PC-3 (cell line): ENCODE measurements at places on chromosomes 5 and 9.

DNA sequence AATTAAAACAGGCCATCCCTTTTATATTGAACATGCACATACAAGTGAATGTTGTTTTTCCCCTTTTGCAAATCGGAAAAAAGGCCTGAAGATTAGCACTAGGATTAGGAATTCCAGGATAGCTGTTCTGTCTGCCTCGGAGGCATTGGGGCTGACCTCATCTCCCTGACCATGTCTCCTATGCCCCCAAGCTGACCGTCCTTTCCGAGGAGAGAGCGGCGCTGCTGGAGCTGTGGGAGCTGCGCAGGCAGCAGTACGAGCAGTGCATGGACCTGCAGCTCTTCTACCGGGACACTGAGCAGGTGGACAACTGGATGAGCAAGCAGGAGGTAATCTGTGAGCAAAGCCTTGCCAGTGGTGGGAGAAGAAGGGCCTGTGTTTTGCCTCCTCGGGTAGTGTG, 28.3 kb downstream of the SPTAN1 start:
- no peak for DNase-seq

DNA sequence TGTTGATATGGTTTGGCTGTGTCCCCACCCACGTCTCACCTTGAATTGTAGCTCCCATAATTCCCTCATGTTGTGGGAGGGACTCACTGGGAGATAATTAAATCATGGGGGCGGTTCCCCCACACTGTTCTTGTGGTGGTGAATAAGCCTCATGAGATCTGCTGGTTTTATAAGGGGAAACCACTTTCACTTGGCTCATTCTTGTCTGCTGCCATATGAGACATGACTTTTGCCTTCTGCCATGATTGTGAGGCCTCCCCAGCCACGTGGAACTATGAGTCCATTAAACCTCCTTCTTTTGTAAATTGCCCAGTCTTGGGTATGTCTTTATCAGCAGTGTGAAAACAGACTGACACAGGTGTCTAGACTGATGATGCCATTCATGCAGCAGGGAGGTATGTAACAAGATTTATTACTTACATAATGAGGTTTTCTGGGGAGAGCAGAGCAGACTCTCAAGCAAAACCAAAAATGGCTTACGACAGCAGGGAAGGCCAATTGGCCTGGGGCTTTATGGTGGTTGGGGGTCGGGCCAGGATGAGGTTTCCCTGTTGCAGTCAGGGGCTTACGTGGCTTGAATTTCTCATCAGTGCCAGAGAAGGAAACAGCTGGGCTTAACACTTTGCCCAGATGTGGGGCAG, 9.5 kb upstream of the COMMD10 start:
- DNase-seq: no peak

DNA sequence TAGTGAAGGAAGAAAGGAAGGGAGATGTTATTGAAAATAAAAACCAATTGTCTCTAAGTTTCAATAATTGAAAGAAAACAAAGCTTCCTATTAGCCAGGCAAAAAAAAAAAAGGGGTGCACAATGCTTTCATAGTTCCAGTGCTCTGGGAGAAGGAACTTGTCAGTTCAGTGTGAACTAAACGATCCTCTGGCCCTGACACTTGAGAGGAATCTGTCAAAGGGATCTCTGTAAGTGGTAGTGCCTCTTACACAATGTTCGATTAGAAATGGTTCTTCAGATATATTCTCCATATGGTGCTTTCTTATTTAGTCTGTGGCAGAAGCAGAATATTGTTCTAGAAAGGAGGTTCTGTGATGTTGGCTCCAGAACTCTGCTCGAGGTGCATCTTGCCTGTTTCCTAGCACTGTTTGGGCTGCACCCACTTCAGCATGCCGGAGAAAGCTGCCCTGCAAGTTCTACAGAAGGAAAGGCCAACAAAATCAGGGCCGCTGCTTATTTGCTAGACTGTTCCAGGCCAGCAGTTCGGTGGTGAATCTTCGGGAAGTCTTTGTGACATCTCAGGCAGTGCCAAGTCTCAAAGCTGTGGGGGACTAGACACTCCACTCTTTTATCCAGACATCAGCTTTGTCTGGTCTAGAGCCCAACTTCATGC, 90.9 kb downstream of the PIK3R1 start:
- no peak for DNase-seq

DNA sequence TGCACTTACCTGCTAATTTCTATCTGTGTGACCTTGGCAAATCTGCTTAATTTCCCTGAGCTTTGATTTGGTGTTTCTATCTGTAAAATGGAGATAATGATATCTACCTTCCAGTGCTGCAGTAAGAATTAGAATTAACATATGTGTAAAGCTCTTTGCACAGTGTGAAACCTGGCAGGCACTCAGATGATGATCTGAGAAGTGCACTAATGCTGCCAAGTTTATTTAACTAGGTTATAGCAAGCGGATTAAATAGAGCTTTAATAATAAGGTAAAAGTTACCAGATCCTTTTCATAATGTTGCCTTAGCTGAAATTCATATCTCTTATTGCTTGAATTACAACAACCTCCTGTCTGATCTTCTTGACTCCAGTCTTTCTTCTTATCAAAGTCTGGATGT, 315.3 kb upstream of the CD180 start:
- DNase-seq: no peak

DNA sequence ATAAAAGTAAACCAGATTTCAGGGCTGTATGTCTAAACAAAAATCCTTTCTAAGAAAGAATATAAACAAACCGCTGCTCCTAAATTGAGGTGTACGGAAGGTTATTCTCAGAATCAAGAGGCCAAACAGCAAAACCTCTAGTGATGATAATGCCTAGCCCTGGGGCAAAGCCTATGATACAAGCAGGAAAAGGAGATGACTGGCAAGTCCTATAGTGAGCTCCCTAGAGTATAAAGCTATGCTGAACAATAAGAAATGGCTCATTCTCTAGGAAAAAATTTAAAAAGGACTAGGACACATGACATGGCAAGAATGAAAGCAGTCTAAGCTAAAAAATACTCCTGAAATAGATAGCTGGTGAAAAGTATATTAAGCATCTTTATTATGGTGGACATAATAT, 187.1 kb downstream of the BNC2 start:
- DNase-seq: no peak

GRCh38 chr5:5293029-5293428, 129.4 kb upstream of the ICE1 start:
- no peak for DNase-seq

DNA sequence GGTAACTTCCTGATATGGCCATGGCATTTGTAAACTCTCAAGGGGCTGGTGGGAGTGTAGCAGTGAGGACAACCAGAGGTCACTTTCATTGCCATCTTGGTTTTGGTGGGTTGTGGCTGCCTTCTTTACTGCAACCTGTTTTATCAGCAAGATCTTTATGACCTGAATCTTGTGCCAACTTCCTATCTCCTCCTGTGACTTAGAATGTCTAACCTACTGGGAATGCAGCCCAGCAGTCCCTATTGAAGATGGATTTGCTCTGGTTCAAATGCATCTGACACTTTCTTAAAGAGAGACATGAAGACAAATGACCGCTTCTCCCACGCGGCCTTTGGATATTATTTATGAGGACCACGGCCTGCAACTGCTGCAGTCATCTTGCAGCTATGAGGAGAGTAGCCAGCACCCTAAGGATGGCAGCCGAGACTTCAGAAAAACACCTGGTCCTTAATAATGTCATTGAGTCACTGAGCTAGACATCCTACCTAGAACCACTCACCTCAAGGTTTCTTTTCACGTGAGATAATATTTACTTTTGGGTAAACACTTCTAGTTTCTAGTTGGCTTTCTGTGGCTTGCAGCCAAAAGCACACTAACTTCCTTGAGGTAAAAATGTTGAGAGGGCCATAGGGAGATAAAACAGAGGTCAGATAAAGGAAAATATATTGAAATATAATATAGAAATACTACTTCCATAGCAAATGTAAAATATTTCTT, 28.2 kb downstream of the CETN3 start:
- DNase-seq: peak; percentile 83

GRCh38 chr5:55897905-55898304, 46.7 kb downstream of the IL31RA start:
- DNase-seq: no peak

- DNase-seq: no peak
These were observed 35.1 kb downstream of the POLK start for GRCh38 chr5:75546830-75547229.

DNA sequence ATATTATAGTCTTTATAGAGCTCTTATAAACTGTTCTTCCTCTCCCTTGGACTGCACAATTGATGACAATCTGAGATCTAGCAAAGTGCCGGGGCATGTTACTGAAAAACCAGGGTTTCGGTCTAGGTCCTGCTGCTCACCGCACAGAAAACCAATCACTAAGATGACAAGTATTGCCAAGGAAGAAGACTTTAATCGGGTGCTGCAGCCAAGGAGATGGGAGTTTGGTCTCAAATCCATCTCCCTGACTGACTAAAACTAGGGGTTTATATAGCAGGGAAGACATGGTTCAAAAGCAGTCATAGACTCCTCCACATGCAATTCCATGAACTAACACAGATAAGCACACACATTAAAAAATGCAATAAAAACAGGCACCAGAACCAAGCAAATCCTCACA, 390.6 kb downstream of the NFIB start:
- DNase-seq: no peak

DNA sequence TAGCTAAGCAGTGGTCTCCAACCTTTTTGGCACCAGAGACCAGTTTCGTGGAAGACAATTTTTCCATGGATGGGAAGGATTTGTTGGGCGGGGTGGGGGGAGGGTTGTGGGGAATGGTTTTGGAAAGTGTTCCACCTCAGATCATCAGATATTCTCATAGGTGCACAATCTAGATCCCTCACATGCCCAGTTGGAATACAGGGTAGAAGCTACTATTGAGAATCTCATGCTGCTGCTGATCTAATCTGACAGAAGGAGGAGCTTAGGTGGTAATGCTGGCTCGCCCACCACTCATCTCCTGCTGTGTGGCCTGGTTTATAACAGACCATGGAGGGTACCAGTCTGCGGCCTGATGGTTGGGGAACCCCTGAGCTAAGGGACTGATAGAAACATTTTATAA, 662.7 kb upstream of the RGMB start:
- no peak for DNase-seq

DNA sequence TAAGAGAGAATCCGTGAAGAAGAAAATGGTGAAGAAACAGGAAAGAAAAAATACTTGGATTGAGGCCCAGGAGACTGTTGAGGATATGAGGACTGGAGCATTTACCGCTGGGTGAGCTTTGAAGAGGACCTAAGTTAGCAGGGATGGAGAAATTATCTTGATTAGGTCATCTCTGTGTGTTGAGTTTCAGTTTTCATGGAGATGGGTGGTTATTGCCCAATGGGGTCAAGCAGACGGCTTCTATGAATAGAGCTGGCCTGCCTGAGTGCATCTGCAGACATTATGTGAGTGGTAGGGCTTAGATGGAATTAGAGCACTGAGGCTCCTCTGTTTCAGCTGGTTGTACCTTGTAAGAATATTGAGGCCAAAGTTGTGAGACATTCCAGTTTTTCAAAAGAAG, 245.4 kb upstream of the FBXL7 start:
- no peak for DNase-seq

GRCh38 chr5:171965745-171966144, 40.7 kb downstream of the FBXW11 start:
- DNase-seq: no peak

DNA sequence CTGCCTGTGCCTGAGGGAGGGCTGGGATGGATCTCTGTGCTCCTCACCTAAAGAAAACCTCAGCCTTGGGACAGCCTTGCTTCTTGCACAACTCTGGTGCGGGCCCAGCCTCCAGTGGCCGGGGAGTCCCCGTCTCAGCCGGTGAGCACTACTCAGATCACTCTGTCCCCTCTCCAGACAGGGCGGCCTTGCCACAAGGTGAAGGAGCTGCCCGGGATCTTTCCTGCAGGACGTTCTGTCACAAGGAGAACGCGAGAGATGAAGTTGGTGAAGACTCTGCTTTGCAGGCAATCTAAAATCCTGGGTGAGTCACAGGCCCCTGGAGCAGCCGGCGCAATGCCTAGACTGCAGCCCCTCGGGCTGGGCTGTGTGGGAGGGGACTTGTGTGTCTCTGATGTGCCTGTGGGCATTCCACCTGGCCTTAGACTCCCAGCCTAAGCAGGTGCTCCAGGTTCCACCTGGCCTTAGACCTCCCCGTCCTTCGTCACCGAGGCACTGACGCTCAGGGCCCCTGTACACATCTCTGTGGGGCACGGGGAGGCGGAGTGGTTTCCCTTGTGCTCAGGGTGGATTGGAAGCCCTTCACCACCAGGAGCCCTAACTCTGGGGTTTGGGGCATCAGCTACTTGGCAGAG, 15.2 kb upstream of the IRX4 start:
- no peak for DNase-seq

GRCh38 chr9:33320230-33320567, 29.9 kb downstream of the NFX1 start:
- no peak for DNase-seq

DNA sequence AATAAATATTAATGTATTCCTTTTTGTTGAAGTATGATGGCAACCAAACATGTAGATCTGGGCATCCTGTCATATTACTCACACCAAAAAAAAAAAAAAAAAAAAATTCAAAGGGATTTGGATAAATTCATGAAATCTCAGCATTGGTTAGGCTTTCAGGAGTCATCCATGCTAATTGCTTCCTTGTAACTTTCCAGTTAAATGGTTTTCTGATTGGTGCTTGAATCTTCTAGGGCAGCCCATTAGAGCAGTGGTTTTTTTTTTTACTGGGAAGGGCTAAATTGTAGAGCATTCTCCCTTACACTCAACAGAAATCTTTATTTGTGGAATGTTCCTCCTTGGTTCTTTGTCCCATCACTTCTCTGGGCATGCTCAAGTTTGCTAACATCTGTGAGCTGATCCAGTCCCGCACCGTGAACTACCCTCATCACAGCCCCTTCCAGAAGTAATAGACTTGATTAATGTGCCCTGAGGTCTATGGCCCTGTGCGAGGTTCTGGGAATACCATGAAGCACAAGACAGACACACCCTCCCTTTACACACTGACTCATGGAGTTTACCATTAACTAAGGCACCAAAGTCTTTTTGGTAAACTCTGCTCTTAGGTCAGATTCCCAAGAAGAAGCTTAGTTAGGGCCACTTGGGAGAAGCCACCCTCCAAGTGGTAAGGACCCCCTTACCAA, 56.0 kb downstream of the RGS3 start:
- peak; percentile 35 for DNase-seq

- no peak for DNase-seq
These were observed 110.9 kb downstream of the GRIA1 start for GRCh38 chr5:153601377-153601776.

DNA sequence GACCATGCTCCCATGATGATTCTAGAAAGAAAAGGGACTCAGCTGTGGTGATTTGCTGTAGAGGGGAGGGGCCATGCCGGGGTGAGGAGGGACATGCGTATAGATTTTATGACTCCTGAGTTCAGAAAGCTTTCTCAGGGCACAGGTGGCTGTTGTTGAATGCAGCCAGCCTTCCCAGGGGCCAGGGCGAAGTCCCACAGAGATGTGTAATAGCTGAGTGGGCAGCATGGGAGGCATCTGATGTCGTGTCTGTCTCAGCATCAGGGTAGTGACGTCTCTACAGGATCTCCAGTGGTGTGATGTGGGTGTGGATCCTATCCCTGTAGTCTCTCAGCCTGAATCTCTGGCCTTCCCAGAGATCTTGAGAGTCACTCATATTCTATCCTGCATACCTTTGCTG, 7.8 kb upstream of the BOD1 start:
- DNase-seq: no peak
